ENCODE measurements at places on chromosomes 16 and 17.

GRCh38 chr16:3554351-3554928 is 22.8 kb downstream of the NLRC3 start:
- DNase-seq: no peak

GRCh38 chr16:622920-623280 is 7.9 kb upstream of the WFIKKN1 start:
- DNase-seq: no peak

DNA sequence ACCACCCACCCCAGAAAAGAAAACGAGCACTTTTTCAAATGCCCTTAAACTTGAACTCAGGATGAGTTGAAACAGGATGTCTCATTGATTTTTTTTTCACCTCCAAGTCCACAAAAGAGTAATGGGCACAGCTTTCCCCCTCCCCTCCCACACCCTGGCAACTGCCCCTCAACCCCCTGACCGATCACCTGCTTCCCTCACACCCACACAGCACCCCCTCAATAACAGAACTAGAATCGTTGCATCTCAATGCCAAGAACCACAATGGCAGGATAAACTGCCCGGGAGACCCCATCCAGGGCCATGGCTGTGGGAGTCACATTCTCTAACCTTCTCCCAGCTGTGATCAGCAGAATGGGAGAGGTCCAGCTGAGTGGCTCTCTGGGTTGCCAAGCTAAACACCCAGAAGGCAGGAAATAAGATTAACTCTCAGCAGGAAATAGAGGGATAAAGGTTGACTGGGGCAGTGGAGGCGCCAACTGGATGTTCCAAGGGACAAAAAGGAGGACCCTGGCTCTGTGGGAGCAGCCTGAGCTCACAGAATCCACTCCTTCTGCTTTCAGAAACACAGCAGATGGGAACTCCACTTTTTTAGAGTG is 128.0 kb upstream of the SDK2 start:
- no peak for DNase-seq

DNA sequence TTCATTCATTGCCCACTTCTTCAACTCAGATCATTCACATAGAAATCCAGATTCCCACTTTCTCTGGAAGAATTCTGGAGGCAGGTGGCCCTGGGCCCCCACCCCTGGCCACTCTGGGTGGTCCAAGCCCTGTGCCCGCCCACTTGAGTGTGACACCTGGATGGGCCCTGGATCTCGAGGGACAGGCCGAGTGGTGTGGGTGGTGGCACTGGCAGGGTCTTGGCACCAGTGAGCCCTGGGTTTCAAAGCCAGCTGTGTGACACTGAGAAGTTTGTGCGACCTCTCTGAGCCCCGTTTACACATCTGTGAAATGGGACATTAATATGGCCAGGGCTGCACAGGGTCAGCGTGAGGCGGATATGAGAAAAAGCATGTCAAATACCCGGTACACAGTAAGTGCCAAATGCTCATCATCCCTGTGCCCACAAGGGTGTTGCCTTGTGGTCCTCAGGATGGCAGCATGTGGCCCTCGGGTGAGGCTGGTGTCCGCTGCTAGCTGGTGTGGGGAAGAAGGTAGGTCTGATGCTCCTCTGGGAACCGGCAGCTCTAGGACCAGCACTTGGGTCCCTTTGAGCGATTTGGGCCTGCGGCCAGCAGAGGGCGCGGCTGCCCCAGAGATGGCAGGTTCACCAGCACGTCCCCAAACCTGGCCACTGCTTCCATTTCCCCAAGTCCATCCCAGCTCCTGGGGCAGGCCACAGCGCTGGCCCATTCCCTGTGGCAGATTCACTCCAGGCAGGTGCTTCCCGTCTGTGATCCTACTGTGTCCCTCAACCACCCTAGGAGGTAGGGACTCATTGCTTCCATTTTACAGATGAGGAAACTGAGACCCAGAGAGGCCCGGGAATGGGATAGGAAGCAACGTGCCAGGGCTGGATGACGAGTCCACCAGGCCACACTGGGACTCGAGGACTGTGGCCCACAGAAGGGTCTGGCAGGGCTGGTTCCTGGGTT is 3.6 kb downstream of the OSGIN1 start:
- peak; percentile 52 for DNase-seq

- DNase-seq: no peak
Measured at GRCh38 chr17:56909742-56910508, 3.9 kb downstream of the TRIM25 start.

DNA sequence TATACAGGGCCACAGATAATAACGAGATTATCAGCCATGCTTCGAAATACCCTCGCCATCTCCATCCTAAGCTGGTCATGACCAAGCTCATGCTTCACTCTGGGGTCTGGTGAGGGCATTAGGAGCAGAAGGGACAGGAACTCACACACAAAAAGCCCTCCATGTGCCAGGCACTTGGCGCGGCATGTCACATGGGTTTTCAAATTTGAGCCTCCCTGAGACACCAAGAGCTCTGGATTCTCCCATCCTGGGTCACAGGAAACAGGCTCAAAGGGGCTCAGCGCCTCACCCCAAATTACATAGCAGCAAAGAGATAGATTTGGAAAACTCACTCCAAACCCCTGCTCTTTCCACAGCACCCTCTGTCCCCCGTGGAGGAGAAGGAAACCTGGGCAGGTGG is 239.5 kb downstream of the GSG1L start:
- DNase-seq: no peak

DNA sequence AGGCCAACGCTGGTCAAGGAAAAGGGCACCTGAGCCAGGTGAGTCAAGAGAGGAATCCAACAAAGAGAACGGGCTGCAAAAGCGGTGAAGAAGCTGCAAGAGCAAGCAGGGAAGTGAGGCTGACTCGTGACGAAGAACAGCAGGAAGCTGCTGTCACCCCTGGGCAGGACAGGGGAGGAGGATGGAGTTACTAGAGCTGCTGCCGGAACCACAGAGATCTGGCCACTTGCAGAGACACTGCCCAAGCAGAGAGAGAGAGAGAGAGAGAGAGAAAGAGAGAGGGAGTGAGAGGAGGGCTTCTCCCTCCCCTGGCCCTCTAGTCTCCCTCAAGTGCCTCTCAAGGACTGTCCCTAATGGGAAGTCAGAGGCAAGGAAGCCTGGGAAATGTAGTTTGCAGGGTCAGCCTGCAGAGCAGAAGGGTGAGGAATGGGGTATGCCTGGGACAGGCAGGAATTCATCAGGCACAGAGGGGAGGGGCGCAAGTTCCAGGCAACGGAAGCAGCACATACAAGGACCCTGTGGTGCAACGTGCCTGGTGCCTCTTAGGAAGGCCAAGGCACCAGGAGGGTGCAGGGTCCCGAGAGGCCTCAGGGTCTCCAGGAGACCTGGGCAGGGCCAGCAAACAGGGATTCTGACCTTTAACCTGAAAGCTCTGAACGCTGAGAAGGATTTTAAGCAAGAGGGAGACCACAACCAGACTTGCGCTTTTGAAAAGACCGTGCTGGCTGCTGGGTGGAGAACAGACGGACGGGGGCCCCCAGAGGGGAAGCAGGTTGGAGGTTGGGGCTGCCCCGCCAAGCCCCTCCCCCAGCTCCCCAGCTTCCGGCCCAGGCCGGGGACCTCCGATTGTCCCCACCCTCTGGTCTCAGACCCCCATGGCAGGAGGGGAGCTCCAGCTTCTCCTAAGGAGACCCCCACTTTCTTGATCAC is 45.8 kb upstream of the CIBAR2 start:
- DNase-seq: peak; percentile 38

GRCh38 chr17:67160791-67161190 is 84.2 kb downstream of the HELZ start:
- DNase-seq: no peak

DNA sequence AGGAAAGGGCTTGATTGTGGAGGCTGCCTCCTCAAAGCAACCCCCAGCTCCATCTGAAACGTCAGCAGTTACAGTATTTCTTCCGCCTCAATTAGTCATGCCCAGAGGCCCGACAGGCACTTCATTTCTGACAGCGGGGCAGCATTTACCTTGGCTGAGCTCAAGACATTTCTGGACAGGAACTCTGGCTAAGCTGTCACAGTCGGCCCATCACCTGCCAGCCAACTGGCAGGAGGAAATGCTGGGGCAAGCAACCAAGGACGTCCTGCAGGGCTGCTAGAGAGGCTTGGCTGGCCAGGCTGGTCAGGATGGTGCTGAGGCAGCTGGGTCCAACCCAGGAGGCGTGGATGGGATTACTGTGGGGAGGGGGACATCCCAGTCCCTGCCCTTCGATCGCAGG is 27.8 kb downstream of the PLXDC1 start:
- DNase-seq: no peak

- peak; percentile 7 for DNase-seq
Measured at GRCh38 chr17:68349157-68349556, 57.9 kb downstream of the ARSG start.
